Muscle of arm (tissue), 14 donors: ENCODE measurements at places on chromosomes 11 and 22.

GRCh38 chr11:61752117-61752924, at the start of gene MYRF:
MYRF (plus strand) TSS chr11:61752636; CDS start chr11:61752745, 109 bp downstream.
- no peak for DNase-seq

DNA sequence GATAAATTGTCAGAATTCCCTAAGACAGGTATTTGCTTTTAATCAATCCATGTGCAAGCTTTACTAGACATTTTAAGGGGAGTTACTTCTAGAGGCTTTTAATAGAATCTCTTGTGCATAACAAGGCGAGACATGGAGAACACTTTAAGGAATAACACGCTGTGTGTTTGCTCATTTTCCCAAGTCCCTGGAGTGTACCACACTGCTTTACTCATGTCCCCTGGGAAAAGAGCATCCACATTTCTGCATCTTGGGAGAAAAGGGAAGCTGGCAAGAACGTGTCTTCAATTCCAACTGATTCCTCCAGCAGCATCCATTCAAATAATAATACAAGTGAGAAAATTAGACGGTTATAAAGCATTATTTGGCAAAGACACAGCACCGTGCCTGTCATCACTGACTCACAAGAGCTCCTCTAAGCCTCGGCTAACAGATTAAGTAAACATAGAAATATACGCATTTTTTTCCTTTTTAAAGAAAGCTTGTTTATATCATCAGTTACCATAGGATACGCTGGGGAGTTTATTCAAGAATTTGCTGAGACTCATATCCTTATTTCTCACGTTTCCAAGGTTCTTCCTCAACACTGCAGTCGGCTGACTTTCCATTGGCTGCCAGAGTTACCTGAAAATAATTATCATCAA, 121.5 kb downstream of the CD44 start:
- no peak for DNase-seq

DNA sequence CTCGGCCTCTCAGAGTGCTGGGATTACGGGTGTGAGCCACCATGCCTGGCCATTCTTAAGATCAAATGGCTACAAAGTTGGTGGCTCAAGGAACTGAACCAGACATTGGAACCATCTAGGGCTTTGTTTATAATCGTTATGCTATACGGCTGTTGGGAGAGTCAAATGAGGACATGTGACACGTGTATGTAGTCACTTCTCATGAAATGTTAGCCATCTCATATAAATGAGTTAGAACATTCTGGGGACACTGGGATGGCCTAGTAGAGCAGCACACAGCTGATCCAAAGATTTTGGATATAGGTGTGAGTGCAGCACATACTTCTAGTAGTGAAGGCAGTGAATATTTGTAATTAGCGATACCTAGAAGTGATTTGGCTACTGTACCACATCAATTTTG, 6.6 kb upstream of the RBM4 start:
- DNase-seq = no peak

DNA sequence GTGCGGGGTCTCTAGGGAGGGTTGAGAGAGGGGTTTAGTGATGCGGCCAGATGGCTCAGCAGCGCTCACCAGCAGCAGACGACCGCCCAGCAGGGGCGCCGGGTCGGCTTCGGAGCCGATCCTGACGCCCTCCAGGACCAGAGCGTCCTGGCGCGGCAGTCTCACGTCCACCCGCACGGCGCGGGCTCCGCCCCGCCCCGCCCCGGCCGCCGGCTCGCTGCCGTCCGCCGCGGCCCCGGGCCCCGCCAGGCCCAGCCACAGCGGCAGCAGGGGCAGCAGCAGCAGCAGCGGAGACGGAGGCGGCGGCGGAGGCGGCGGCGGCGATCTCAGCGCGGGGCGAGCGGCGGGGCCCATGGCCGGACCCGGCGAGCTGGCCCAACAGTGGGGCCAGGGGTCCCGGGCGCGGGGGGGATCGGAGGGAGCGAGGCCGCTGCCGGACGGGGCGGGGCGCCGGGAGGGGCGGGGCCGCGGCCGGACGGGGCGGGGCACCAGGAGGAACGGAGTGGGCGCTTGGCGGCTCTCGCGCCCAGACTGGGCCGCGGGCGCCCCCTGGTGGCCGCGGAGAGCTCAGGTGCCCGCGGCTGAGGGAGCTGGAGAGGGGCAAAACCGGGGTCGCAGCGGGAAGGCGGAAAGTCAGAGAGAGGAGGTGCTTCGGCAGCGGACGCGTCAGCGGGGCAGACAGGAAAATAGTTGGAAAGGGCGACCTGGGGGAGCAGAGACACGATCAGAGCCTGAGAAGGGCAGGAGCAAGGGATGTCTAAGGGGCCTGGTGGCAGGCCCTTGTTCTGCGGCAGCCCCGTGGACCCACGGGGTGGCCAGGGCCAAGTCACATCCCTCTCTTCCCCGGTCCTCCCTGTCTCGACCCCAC, at the start of gene RNF215:
TSS of gene RNF215 (minus strand) at position 452 of the 868 bp plus-strand sequence. CDS start at position 354, 98 bp downstream.
- peak; percentile 84 for DNase-seq

GRCh38 chr11:110059706-110060463, 33.3 kb upstream of the ZC3H12C start:
- no peak for DNase-seq

DNA sequence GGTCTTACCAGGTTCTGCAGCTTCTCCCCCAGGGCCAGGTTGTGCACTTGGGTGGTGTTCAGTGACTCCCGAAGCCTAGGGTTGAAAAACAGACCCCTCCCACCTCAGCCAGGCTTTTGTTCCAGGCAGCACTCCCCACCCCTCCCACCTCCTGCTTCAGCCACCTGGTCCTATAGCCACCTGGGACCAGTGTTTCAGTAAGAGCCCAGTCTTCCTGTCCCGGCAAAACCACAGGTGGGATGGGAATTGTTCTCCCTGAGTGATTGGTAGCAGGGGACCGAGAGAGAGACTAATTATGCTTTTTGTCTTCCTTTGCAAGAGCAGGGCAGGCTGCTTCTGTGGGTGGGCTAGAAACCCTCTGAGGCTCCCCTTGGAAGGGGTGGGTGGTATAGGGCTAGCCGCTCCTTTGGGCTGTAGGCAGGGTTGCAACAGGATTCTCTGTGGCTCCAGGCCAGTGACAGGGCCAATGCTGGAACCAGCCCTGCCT, 8.5 kb upstream of the NAALADL1 start:
- no peak for DNase-seq

GRCh38 chr11:83070731-83071566, 748 bp downstream of the RAB30 start:
- peak; percentile 70 for DNase-seq

DNA sequence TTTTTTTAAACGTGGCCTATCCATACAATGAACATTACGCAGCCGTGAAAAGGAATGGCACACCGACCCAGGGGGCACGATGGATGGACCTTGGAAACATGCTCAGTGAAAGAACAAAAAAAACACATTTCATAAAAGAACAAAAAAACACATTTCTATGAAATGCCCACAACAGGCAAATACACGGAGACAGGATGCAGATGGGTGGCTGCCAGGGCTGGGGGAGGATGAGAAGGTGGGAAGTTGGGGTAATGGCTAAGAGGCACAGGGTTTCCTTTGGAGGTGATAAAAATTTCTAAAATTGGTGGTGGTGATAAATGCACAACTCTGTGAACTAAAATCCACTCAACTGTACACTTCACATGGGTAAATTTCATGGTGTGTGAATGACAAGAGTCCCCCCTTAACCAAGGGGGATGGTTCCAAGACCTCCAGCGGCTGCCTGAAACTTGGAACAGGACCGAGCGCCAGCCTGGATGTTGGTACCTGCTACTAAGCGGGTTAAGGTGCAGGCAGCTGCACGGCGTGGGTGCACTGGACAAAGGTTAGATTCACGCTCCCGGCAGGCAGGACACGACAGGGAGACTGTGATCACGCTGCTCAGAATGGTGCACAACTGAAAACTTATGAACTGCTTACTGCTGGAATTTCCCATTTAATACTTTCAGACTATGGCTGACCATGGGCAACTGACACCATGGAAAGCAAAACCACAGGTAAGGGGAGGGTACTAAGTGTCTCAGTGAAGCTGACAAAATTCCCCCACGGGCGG, 16.5 kb downstream of the BRD1 start:
- no peak for DNase-seq

DNA sequence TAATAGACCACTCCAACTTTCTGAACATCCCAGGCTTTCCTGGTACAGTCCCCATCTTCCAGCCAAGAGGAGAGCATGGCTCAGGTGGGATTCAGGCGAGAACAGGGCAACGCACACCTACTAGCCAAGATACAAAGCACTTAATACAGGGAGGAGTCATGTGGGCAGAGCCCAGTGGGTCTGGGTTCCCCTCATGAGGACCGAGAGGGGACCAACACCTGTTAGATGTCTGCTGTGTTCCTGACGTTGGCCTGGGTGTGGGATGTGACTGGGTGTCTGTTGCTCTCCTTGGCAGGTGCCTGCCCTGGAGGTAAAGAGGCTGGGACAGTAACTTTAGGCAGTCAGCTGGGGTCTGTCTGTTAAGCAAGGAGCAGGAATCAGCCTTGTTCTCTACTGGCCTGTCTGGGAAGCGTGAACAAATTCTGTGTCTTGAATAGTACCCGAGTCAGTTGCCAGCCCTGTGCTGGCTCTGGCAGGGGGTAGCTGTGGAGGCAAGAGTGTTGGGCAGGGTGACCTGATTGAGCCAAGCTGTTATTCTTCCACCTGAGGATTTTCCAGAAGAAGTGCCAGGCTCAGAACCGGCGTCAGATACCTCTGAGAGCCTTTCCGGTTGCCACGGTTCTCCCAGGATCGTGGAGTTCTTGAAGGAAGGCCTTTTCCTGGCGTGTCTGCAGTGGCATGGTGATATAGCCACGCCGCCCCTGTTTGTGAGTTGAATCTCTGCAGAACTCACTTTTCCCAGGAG, 56.3 kb downstream of the BCR start:
- DNase-seq = no peak

GRCh38 chr11:96037405-96037949, 113.6 kb upstream of the MTMR2 start:
- no peak for DNase-seq

DNA sequence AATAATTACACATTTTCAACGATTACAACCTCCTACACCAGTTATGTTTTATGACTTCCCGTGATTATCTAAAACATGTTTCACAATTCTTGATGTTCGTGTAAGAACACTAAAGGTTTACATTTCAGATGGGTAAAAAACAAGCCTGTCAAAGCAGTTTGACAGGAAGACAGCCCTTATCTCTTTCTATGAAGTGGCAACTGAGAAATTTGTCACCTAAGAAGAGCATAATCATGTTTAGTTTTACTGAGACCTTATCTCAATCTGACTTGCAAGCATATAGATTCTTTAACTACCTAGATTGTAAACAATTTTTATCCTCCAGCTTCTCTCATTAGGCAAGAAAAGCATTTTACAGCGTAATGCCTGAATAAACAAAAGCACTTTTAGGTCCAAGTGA, 218.4 kb upstream of the ZBED5 start:
- no peak for DNase-seq

DNA sequence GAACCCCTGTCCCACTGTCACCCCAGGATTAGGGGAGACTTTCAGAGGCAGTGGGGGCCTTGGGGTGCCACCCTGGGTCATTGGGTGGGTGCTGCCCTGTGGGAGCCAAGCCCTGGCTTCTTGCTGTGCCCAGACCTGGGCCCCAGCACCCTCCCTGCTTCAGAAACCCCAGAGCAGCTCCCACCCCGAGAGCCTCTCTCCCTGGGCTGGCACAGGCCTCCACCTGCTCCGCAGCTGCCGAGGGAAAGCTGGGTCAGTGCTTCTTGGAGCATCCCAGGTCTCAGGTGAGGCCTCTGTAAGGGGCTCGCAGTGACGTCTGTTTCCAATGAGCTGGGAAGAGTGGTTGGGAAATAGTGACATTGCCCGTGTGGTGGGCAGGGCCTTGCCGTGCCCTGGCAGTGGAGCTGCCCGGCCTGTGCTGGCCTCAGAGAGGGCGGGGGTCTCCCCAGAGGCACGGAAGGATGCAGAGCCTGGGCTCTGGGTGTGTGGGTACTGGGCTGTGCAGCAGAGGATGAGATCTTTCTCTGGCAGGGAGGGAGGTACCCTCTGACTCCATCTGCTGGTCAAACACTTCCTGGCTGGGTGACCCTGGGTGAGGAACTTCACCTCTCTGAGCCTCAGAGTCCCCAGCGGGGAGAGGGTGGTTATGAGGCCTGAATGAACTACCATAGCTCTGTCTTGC, 23.0 kb downstream of the C22orf23 start:
- DNase-seq = no peak

- DNase-seq = peak; percentile 15
Measured at GRCh38 chr22:22720201-22720723, 75.8 kb downstream of the GGTLC2 start.

- no peak for DNase-seq
Measured at GRCh38 chr11:30009060-30009459, 7.8 kb downstream of the KCNA4 start.

GRCh38 chr11:65026810-65027209, 429 bp upstream of the SNX15 start:
- no peak for DNase-seq

DNA sequence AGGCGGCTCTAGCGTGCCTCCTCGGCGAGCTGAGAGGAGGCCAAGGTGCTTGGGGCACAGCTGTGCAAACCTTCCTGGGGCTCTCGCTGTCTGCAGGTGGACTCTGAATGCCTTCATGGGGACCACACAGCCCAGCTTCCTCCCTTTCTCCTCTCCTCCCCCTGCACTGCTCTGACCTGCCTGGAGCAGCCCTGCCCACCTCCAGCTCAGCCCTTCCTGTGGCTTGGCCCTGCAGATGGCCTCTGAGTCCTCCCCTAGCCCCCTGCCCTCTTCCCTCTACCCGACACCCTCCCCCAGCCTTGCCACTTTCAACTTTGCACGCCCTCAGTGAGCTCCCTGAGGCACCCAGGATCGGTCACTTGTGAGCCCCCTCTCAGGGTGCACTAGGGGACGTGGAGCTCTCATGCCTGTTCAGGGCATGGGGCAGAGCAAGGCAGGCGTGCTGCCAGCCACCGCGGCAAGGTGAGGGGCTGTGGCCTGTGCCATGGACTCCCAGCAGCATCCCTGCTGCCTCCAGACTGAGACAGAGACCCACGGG, 31.4 kb downstream of the PPM1F start:
- no peak for DNase-seq

DNA sequence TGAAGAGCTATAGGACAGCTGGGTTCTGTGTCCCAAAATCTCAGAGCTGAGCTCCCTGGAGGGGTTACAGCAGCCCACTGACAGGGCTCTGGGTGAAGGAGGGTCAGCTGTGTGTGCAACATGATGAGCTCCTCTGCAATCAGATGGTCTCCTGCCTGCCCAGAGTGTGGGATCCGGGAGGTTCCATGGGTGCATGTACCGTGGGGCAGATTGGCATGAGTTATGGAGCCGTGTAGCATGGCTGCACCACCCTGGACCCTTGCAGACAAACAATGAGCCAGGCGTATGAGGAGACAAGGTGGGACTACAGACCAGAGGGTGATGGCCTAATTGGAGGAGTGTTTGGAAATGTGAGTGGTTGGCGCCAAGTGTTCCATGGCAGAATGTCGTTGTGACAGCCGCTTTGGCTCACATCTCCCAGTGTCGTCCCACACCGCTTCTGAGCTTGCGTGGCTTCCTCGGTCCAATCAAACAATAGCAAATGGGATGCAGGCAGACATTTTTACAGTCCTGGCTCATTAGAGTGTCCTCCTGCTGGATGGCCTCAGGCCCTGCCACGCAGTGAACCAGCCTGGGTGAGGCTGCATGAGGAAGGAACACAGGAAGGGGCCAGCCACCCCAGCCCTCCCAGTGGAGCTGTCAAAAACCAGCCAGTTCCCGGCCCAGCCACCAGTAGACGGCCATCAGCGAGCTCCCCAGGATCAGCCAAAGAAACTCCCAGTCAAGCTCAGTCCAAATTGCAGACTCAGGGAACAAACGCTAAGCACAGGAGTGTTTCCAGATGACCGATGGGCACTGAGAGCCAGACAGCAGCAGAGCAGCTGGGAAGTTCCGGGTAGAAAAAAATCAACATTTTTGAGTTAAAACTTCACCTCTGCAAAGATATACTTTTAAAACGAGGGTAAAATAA, 1066.9 kb downstream of the BRD1 start:
- DNase-seq = peak; percentile 17

GRCh38 chr22:19820880-19821522, 33.7 kb downstream of the GNB1L start:
- DNase-seq = no peak

- no peak for DNase-seq
Measured at GRCh38 chr11:40797981-40798380, 661.5 kb downstream of the LRRC4C start.
